ENCODE measurements at places on chromosomes 12 and 14.

DNA sequence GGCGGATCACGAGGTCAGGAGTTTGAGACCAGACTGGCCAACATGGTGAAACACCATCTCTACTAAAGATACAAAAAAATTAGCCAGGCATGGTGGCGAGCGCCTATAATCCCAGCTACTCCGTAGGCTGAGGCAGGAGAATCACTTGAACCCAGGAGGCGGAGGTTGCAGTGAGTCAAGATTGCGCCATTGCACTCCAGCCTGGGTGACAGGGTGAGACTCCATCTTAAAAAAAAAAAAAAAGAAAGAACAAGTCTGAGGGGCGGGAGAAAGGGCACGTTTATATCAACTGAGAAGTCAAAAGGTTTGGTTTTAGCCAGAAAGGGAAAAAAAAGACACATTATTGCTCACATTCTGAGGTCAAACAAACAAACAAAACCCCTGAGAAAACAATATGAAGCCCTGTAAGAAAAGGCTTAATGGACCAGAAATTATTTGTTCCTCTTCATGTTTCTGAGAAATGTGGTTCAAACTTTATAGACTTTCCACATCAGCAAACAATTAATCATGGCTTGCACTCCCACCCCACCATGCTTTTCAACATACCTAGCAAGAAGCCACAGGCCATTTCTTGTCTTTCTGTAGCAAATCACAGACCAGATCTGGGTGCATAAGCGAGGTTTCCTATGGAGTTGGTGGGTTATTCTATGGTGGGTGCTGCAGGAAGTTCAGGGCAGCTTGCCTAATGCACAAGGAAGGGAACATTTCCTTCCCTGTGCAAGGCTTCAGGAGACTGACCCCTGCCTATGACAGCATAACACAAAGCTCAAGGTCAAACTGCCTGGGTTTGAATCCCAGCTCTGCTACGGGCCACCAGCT lies 80.1 kb downstream of the SSPN start:
- DNase-seq: no peak

DNA sequence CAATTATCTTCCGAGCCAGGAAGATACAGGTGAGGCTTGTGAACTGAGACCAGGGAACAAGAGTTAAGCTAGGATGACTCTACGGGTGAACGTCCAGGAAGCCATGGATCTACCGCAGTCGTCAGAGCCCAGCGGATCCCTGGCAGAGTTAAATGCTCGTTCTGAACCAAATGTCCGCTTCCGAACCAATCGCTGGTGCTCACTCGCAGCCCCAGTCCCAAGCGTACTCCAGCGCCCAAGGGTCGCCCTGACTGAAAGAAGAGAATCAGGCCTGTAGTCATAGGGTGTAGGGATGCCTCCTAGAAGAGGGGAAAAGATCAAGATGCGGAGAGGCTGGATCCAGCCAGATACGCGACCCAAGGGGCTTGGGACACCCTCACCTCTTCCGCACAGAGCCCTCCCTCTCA lies 283 bp downstream of the VIPAS39 start:
- DNase-seq: no peak

GRCh38 chr14:99562856-99563748 lies 40.9 kb downstream of the CCDC85C start:
- DNase-seq: no peak

- no peak for DNase-seq
Measured at GRCh38 chr14:78758333-78758732, 588.2 kb downstream of the NRXN3 start.

DNA sequence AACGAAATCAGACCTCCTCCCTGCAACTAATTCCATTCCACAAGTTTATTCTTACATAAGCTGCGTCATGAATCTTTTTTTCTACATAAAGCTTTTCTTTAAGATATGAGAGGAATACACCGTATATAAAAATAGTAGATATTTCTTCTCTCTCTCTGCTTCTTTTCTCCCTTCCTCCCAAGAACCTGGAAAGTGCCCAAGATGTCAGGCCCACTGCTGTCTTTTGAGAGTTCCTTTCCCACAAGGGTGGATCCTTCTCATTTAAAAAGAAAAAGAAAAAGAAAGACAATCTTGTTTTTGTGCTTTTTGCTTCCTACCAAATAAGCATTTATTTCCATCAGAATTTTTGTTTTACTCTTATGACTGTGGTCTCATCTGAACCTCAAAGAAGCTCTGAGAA lies 11.0 kb downstream of the TESPA1 start:
- no peak for DNase-seq

DNA sequence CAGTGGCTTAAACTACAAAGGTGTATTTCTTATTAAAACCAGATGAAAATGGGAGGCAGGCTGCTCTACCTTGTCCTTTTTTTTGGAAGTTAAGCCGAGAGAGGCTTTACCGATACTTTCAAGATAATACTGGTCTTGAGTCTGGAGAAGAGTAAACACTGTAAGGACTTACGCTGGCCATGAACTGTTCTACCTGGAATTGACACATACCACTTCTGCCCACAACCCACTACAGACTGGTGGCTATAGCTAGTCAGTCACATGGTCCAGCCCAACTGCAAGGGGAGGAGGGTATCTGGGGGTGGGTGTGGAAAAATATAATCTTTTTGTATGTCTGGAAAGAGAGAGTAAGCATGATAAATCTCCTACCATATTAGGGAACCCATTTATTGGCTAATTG lies 4.4 kb upstream of the FUT8 start:
- DNase-seq: no peak

DNA sequence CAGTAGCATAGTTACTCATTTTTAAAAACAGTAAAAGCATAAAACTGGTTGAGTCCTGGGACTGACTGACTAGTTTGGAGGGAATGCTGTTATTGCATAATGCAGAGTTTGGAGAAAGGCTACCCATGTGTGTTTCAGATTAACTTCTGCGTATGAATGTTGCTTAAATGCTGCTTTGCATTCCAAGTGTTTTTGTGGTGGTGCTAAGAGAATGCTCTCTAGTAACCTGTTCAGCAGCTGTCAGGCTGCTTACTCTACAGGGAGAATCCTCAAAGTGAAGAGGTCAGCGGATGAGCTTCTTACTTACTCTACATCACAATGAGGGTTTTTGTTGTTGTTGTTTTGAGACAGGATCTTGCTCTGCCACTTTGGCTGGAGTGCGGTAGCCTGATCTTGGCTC lies 4.3 kb downstream of the DLST start:
- DNase-seq: no peak

GRCh38 chr12:61566183-61566582 lies 694.0 kb upstream of the USP15 start:
- no peak for DNase-seq

- DNase-seq: no peak
Measured at GRCh38 chr12:673849-674248, 10.6 kb upstream of the NINJ2 start.

DNA sequence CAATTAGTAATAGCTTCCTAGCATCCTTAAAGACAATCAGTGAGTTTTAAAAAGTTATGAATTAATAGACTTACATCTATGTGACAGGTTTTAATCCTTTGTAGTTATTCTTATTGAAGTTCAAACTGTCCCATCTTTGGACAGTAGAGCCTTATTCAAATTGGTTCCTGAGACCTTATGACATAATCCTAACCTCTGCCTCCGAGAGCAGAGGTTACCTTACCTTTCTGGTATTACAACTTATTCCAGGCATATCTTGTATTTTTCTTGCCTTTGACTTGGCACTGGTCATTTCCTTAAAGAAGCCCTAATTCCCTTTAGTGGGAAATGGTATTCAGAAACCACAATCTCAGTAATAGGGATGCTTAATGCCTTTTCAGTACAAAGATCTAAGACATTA lies 21.8 kb downstream of the BTBD7 start:
- no peak for DNase-seq

GRCh38 chr12:119008691-119009221 lies 27.4 kb downstream of the SRRM4 start:
- no peak for DNase-seq

DNA sequence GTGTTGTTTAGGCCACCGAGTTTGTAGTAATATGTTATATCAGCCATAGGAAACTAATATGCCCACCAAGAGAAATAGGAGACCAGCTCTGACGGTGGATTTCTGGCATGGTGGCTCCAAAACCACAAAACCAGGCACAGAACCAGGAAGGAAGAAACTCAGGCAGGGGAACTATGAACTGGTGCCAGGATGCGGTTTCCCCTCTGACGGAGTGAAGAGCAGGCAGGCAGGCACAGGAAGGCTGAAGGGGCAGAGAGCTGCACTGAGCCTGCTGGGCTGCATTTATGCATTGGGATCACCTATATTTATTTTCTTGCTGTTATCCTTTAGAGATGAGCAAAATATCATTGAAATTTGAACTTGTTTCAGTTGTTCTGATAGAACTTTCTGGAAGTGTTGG lies 479.4 kb downstream of the VRK1 start:
- no peak for DNase-seq

- no peak for DNase-seq
Measured at GRCh38 chr12:96352161-96352835, 47.9 kb downstream of the CDK17 start.

DNA sequence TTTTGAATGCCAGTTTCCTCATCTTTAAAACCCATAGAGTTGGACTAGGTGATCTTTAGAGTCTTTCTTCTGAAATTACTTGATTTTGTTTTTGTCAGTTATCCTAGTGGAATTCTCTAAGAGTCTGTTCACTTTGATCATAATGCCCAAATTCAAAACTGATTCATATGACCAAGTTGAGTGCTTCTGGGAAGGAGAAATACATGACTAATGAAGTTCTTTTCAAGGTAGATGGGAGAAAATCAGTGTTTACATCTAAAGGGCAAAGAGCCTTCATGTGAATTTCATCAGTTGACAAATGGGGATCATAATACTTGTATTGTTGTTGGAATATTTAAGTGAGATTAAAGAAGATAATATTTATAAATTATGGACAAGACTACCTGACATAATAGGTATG lies 53.2 kb downstream of the ERC1 start:
- no peak for DNase-seq

GRCh38 chr12:79358716-79359300 lies 332.0 kb downstream of the PAWR start:
- no peak for DNase-seq

DNA sequence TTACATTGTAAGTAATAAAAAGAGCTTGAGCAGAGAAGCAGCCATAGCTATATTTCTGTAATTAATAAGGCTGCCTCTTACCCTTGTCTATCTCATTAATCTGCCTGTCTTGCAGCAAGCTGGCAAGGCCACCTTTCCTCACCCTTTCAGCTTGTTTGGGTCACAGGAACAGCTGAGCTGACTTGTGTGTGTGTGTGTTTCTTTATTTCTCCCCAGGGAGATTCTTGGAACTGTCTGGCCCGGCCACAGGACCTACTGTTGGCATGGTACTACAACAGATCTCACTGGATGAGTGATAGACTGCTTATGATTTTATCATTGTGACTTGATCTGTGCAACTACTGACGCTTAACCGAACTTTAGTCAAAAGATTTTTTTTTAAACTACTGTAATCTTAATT lies 213.7 kb downstream of the SLC2A13 start:
- DNase-seq: no peak

- DNase-seq: no peak
Measured at GRCh38 chr12:13734584-13735152, 246.7 kb downstream of the GRIN2B start.

DNA sequence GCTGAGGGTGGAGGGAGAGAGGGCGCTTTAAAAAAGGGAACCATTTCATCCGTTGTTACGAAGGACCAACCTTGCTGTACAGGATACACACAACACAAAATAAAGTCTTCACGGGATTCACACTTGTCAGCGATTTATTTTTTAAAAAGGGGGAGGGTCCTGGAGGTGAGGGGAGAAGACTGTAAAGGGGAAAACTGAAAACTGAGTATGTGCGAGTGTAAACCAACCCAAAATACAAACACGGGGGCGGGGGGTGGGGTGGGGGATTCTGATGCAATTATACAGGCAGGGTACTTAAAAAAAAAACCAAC lies 499 bp upstream of the PRKAG1 start:
- no peak for DNase-seq

DNA sequence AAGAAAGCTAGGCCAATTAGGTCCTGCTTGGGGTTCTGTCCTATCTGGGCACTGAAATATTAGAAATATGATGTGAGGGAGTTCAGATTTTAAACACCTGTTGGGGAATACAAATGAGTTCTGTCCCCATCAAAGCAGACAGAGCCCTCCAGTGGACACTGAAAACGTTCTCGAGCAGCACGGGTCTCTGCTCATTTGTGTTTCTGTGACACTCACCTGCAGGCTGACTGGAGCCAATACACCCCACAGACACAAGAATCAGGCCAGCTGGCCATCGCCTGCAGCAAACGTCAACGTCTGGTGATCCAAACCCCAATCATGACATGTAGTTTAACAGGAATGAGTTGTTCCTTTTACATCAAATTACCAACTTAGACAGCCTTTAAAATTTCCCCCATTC lies 493.4 kb upstream of the TMEM132C start:
- DNase-seq: no peak

DNA sequence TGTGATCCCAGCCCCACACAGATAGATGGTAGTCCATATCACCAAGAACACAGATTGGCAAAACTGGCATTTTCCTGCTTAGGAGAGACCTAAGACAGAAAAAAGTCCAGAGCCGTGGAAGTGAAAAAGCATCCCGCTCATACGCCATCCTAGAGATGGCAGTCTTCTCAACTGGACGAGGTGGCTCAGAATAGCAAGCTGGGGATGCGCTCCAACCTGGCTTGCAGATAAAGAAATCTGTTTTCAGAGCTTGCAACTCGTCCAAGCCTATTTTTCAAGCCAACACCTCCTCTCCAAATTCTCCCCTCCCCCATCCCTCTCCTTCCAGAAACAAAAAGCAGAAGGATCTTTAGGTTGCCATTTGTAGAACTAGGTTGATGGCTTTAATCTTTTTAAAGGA lies 74.3 kb upstream of the OTX2 start:
- no peak for DNase-seq

- no peak for DNase-seq
Measured at GRCh38 chr12:89140602-89141238, 211.6 kb downstream of the DUSP6 start.

GRCh38 chr14:72060917-72061316 lies 128.7 kb downstream of the RGS6 start:
- DNase-seq: no peak

Measured in stimulated activated CD4-positive, alpha-beta T cell treated with anti-CD3 and anti-CD28 coated beads, TNF-alpha, amount 100 ng/mL, for 1 hour (primary cell).